Placental epithelial cell (primary cell): ENCODE measurements at places on chromosomes 5 and 9. TPM values are rescaled to one million over a fixed set of nuclear protein-coding genes. Genes with fewer than 3 reads are reported as not detected.

Gene MRPS27
- 91.5 and 101 TPM in 2 replicates for total RNA-seq

Gene OTP
- not detected in 2 replicates for total RNA-seq

Gene STARD4
- 111 and 279 TPM in 2 replicates for total RNA-seq

Gene ABO
- total RNA-seq, result under 0.01 TPM in 1 of 2 replicates, not detected in the other

Gene BSPRY
- not detected in 2 replicates for total RNA-seq

Gene CDH12
- total RNA-seq, result not detected in 2 replicates

Gene PFN3
- not detected in 2 replicates for total RNA-seq

Gene OMD
- total RNA-seq, result not detected in 2 replicates

Gene PRR16
- total RNA-seq, result 14.7 and 36.1 TPM in 2 replicates

Gene TRIM36
- total RNA-seq, result 0.98 TPM in 1 of 2 replicates, not detected in the other

Gene IL3
- not detected in 2 replicates for total RNA-seq

Gene IL31RA
- under 0.01 TPM in 1 of 2 replicates, not detected in the other for total RNA-seq

Gene IFNA21
- not detected in 2 replicates for total RNA-seq

Gene IL9
- total RNA-seq, result not detected in 2 replicates

Gene LPAR1
- total RNA-seq, result 15.3 and 17.9 TPM in 2 replicates

Gene MCCC2
- total RNA-seq, result 16.5 and 21.7 TPM in 2 replicates

Gene UNC5A
- not detected in 2 replicates for total RNA-seq

Gene SYNPO
- not detected in 2 replicates for total RNA-seq

Gene ADAMTS2
- 43.3 and 98.9 TPM in 2 replicates for total RNA-seq

Gene RFESD
- total RNA-seq, result 2.5 and 3.9 TPM in 2 replicates

Gene SPATA9
- 0.22 and 2.0 TPM in 2 replicates for total RNA-seq

Gene FOXD4L3
- total RNA-seq, result 0.39 and 0.43 TPM in 2 replicates

Gene ZNF608
- total RNA-seq, result 17.5 and 24.7 TPM in 2 replicates

Gene OR2K2
- not detected in 2 replicates for total RNA-seq

Gene TSC1
- 51.8 and 55.6 TPM in 2 replicates for total RNA-seq

Gene NKD2
- total RNA-seq, result not detected in 2 replicates

Gene STPG3
- total RNA-seq, result not detected in 2 replicates

Gene PRLR
- total RNA-seq, result 16.6 and 25.5 TPM in 2 replicates

Gene CCDC180
- 2.9 and 11.4 TPM in 2 replicates for total RNA-seq

Gene DOCK2
- 1.2 TPM in 1 of 2 replicates, not detected in the other for total RNA-seq

Gene EXOSC2
- 13.3 and 15.8 TPM in 2 replicates for total RNA-seq

Gene NR4A3
- under 0.01 TPM in 1 of 2 replicates, not detected in the other for total RNA-seq

Gene CACFD1
- total RNA-seq, result 16.1 and 18.3 TPM in 2 replicates

Gene BTNL8
- not detected in 2 replicates for total RNA-seq

Gene SAPCD2
- total RNA-seq, result 2.4 and 5.4 TPM in 2 replicates

Gene GABRA6
- not detected in 2 replicates for total RNA-seq

Gene PAX5
- total RNA-seq, result not detected in 2 replicates

Gene C5orf22
- total RNA-seq, result 11.8 and 23.7 TPM in 2 replicates

Gene SEMA6A
- total RNA-seq, result under 0.01 and 0.39 TPM in 2 replicates

Gene CCL27
- total RNA-seq, result not detected in 2 replicates

Gene PCDHA1
- not detected in 2 replicates for total RNA-seq

Gene ANKH
- total RNA-seq, result 15.2 and 33.0 TPM in 2 replicates

Gene NDST1
- 65.2 and 218 TPM in 2 replicates for total RNA-seq

Gene IARS1
- total RNA-seq, result 116 and 207 TPM in 2 replicates

Gene GALNT12
- 7.9 and 14.3 TPM in 2 replicates for total RNA-seq

Gene PITX1
- total RNA-seq, result not detected in 2 replicates
